ENCODE measurements at places on chromosomes 5 and 9.

DNA sequence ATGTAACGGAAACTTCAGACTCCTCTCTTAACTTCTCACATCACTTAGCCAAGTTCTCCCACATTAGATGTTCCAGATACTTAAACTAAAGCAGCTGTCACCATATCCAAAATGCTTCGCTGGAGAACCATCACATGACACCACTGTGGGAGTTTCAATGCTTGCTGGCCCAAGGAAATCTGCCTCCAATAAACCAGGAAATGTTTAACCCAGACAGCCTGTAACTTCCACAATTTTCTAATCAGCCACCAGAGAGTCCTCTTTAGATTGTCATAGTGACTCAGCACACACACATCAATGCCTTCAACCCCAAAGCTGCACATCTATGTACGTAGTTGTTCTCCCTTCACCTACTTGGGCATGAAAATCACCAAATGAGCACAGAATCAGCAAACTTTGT is 118.7 kb downstream of the LPAR1 start:
- no peak for DNase-seq

DNA sequence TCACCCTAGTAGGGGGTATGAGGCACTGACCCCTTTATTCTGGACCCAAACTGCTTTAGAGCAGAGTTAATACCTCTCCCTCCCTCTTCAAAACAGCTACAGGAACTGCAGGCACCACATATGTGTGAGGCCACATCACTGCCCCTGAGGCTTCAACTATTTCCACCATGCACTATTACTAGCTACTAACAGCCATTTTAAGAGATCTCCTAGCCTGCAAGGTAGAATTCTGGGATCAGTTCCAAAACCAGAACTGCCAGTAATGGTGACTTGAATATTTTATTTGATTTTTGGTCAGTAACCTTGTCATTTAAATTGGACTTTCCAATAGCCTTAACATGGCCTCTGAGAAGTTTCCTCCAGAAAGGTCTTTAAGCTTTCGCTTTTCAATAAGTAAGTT is 55.3 kb upstream of the FSD1L start:
- no peak for DNase-seq

- DNase-seq: no peak
These were observed 53.9 kb downstream of the SEMA6A start for GRCh38 chr5:116520771-116521170.

DNA sequence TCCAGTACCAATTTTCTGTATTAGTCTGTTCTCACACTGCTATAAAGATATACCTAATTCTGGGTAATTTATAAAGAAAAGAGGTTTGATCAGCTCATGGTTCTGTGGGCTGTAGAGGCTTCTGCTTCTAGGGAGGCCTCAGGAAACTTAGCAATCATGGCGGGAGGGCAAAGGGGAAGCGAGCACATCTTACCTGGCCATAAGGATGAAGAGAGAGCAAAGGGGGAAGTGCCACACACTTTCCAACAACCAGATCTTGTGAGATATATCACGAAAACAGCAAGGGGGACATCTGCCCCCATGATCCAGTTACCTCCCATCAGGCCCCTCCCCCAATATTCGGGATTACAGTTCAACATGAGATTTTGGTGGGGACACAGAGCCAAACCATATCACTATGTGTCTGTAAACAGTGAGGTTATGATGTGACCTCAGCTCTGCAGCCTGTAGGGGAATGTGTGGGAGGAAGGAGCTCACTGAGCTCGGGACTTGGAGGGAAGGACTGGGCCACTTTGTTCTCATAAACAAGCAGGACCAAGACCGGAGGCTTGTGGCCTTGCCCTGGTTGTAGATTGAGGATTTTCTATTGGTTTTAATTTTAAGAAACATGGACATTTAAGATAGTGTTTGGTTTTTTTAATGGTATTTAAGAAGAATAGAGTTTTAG is 85.2 kb downstream of the EHMT1 start:
- DNase-seq: no peak

DNA sequence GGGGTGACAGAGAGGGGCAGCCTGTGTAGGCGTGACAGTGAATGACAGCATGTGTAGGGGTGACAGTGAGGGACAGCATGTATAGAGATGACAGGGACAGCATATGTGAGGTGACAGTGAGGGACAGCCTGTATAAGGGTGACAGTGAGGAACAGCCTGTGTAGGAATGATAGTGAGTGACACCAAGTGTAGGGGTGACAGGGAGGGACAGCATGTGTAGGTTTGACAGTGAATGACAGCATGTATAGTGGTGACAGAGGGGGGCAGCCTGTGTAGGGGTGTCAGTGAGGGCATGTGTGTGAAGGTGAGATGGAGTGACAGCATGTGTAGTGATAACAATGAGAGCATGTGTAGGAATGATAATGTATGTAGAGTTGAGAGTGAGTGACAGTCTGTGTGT is 8.7 kb upstream of the GAPT start:
- no peak for DNase-seq

GRCh38 chr5:79851391-79851863 is 139.6 kb downstream of the MTX3 start:
- no peak for DNase-seq

DNA sequence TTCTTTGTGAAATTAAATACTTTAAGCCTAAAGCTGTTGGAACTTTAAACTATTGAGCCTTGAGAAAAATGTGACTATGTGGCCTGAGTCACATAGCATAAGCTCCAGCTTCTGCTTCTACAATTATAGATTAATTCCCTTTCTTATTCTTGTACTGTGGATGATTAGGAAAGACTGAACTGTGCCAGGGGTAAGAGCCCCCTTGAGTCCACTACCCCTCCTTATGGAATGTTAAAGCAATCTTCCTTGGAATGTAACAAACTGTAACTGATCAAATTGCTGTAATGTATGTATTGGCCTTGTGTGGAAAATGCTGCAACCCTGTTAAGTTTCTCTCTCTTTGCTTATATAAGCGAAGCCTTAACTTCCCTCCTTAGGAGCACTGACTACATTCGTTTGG is 273.2 kb downstream of the FAM170A start:
- no peak for DNase-seq

GRCh38 chr5:84450617-84451414 is 66.1 kb upstream of the EDIL3 start:
- no peak for DNase-seq

DNA sequence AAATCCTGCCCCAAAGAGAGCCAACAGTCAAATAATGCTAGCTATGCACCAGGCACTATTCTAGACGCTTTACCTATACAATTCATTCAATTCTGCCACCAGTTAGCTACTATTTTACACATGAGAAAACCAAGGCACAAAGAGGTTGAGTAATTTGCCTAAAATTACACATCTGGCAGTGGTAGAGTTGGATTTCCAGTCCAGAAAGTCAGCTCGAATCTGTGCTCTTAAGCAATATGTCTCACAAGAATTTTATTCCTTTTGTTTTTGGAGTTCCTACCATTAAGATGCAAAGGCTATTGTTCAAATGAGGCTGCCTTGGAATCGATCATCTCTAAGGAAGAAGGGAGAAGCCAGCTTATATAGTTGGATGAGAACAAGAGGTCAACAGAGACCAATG is 256.9 kb upstream of the RASA1 start:
- DNase-seq: no peak
